Midbrain (tissue), 1 donor: ENCODE measurements at places on chromosomes 13 and 19.
A peak's percentile ranks its signal among the peaks of the same experiment; 100 is the strongest.

DNA sequence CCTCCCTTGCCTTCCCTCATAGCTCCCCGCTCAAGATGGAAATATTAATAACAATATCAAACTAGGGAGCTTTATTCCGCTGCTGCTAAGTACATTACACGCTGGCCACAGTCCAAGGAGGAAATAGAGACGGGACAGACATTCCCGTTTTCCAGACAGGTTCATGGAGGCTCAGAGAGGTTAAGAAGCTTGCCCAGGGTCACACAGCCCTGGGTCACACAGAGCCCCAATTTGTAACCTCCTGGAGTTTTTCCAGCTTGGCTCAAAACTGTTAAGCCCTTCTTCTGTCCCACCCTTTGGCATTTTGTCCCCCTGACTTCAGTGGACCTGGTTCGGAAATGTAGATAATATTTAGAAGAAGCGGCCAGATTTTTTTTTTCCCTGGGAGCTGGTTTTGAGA is 2.0 kb downstream of the BICRA start:
- DNase-seq: no peak

GRCh38 chr13:30690282-30691188 is 44.8 kb upstream of the ALOX5AP start:
- peak; percentile 10 for DNase-seq

DNA sequence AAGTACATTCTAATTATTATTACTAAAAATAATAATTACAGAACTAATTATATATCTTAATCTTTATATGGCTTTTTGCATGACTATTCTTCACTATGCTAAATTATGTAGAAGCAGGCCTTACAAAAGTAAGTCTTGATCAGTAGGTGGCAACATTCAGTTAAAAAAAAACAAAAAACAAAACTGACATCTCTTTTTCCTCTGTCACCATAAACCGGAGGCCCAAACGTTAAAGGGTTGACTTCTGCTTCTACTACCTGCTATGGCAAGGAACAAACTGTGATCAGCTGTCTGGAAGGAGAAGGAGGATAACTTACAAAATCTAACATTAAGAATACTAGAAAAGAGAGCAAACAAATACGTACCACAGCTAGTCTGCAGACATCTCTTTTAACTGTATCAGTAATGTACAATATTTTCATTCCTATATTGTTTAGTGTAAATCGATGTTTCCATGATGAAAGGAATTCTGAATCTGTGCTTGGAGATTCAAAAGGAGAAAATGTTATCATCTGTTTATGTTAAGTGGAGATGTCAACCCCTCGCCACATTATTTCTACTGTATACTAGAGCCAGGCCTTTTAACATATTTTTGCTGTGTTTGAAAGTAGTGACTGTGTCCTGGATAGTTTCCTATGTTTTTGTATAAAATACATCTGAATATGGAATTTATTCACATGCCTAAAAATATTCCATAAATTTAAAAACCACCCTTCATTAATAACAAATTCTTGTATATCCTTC is 1525.4 kb downstream of the SLITRK1 start:
- DNase-seq: no peak

DNA sequence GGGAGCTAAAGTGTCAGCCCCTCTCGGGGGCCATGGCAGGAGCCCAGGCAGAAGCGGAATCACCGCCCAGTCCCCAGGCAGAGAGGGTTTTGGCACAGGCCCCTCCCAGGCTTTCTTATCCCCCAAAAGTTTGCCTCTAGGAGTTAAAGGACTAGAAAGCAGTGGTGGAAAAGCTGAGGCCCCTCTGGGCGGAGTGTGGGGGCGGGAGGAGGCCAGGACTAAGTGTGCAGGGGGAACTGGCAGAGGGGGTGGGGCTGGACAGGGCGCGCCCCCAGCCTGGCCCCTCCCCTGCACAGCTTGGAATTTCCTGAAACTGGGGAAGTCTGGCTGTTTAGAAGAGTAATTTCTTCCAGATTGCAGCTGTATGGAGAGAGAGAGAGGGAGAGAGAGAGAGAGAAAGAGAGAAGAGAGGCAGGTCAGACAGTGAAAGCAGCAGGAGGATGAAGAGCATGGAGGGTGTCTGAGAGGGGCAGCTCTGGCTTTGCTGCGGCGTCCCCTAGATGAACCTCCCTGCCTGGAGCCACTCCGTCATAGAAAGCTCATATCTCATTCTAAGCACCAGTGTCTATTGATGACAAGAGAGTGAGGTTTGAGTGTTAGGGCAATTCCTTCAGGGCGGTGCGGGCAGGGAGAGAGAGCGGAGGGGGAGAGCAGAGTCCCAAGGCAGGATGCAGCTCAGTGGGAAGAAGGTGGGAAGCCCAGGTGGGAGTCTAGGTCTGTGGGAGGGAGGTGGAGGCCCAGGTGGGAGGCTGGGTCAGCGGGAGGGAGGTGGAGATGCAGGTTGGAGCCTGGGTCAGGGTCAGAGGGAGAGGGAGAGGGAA is at the start of gene CDC42EP5:
CDC42EP5 (minus strand) TSS at position 226 of the 821 bp plus-strand sequence. CDS start 7,749 bp downstream, outside the sequence.
- no peak for DNase-seq

- DNase-seq: peak; percentile 70
Measured at GRCh38 chr19:32651729-32652140, 23.2 kb downstream of the ANKRD27 start.

DNA sequence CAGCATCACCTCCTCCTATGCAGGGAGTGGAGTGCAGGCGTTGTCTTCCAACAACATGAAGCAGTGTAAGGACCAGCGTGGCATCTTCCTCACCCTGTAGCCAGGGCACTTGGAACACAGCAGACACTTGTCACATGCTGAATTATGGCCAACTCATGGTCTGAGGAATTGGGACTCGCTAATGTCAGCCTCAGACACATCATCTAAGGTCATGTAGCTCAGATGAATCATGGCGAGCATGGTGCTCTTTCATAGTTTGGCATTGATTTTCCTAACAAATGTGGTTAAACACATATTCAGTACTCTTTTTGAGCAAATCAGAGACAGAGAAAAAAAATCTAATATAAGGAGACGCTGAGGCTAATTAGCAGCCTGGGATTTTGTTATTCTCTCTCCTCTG is 99.6 kb upstream of the SGCG start:
- no peak for DNase-seq

GRCh38 chr13:57857945-57858344 is 226.4 kb downstream of the PCDH17 start:
- peak; percentile 34 for DNase-seq

- no peak for DNase-seq
Measured at GRCh38 chr13:25117312-25117711, 21.4 kb downstream of the PABPC3 start.
